ENCODE measurements at places on chromosomes 2 and 18.

DNA sequence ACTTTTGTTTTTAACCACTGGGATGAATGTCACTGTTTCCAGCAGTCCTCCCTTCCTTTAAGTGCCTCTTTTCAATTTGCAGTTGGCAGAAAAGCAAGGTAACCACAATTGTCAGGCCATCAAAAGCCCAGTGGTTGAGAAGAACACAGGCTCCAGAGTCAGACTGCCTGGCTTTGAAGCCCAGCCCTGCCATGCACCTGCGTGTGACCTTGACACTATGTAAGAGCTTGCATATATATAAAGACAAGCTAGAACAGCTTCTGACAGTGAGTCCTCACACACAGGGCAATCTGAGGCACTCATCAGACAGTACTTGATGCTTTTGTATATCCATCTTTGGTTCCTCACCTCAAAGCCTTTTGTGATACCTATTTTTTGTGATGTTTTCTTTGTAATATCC is 11.0 kb downstream of the CCBE1 start:
- DNase-seq: no peak
- H3K27me3 ChIP-seq: no peaks in the 10 kb centered on the region
- no peak overlapping the region for H3K27ac ChIP-seq

GRCh38 chr2:64179582-64180321 is 35.5 kb upstream of the PELI1 start:
- no peak for DNase-seq
- no peaks in the 10 kb centered on the region for H3K36me3 ChIP-seq
- H3K27ac ChIP-seq: no peak overlapping the region
- H3K27me3 ChIP-seq: no peaks in the 10 kb centered on the region

GRCh38 chr18:2338601-2339000 is 232.7 kb downstream of the METTL4 start:
- no peak overlapping the region for H3K4me3 ChIP-seq
- no peaks in the 10 kb centered on the region for H3K4me1 ChIP-seq
- H3K27ac ChIP-seq: no peak overlapping the region
- no peaks in the 10 kb centered on the region for H3K27me3 ChIP-seq

DNA sequence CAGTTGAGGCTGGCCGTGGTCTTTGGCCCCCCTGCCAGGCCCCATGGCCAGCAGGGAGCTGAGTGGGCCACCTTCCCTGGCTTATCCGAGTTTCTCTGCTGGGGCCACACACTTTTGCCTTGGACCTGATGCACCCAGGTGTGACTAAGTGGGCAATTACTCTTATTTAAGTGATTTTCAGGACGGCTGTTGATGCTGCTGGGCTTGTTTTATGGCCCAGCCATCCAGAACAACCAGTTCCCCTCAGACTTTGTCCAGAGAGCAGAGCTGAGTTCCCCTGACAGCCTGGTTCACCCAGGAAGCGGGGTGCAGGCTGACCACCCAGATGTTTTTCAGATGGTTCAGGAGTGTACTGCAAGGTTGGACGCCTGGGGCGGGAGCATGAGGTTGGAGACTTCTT is 68.8 kb downstream of the GLI2 start:
- H3K36me3 ChIP-seq: no peaks in the 10 kb centered on the region
- H3K27me3 ChIP-seq: peaks cover 1% of the 10 kb centered on the region
- H3K4me1 ChIP-seq: peaks cover 15% of the 10 kb centered on the region
- no peak overlapping the region for H3K4me3 ChIP-seq
- no peak overlapping the region for H3K27ac ChIP-seq

DNA sequence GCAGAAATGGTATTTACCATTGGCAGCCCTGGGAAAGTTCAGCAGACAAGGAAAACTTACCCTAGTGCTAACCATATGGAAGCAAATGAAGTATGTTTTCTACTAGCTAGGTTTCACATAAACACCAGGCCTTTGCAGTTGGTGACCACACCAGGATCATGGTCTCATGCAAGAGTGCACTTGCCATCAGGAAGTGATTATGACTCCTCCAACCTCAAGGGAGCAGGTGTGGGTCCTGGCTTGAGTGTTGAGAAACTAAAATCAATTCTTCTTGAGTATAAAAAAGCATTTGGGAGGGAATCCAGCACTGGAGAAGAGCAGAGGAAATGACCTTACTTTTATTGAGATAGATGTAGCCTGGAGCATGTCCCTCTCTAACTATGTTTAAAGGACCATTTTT is 56.8 kb upstream of the SPAG16 start:
- DNase-seq: no peak
- H3K27ac ChIP-seq: no peak overlapping the region
- no peaks in the 10 kb centered on the region for H3K36me3 ChIP-seq
- no peaks in the 10 kb centered on the region for H3K27me3 ChIP-seq
- H3K4me3 ChIP-seq: no peak overlapping the region

DNA sequence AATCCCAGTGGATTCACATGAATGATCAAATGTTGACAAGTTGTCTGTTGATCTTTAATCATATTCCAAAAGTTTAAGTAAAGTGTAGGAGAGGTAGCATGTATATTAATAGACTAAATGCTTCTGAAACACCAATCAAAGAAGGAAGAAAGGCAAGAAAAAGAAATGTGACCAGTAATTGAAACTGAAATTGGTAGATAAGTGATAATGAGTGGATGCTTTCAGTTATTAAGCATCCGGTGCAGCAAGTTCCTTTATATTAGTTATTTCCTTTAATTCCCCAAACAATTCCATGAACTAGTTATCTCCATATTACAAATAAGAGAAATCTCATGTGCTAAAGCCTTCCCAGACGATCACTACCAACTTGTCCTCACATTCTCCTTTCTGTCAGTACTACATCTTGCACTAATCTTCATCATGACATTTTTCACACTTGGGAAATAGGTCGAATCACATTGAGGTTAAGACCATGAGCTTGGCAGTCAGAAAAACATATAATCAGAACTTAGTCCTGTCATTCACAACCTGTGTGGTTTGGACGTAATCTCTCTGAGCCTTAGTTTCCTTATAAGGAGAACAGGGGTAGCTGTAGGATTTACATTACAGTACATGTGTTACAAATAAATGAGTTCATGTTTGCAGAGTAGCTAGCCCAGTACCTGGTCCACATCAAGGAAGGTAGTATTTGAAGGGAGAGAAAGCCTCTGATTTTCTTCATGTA is 182.1 kb downstream of the NOL4 start:
- no peaks in the 10 kb centered on the region for H3K36me3 ChIP-seq
- H3K4me3 ChIP-seq: no peak overlapping the region
- no peak for DNase-seq
- no peaks in the 10 kb centered on the region for H3K27me3 ChIP-seq
- no peak overlapping the region for H3K27ac ChIP-seq

- peaks cover 8% of the 10 kb centered on the region for H3K27me3 ChIP-seq
- peaks cover 22% of the 10 kb centered on the region for H3K4me1 ChIP-seq
- DNase-seq: peak; percentile 62
- H3K36me3 ChIP-seq: peaks cover 6% of the 10 kb centered on the region
- peak overlapping the region; percentile 90 for H3K4me3 ChIP-seq
Observed at GRCh38 chr2:98730053-98730706, 752 bp downstream of the MGAT4A start.

DNA sequence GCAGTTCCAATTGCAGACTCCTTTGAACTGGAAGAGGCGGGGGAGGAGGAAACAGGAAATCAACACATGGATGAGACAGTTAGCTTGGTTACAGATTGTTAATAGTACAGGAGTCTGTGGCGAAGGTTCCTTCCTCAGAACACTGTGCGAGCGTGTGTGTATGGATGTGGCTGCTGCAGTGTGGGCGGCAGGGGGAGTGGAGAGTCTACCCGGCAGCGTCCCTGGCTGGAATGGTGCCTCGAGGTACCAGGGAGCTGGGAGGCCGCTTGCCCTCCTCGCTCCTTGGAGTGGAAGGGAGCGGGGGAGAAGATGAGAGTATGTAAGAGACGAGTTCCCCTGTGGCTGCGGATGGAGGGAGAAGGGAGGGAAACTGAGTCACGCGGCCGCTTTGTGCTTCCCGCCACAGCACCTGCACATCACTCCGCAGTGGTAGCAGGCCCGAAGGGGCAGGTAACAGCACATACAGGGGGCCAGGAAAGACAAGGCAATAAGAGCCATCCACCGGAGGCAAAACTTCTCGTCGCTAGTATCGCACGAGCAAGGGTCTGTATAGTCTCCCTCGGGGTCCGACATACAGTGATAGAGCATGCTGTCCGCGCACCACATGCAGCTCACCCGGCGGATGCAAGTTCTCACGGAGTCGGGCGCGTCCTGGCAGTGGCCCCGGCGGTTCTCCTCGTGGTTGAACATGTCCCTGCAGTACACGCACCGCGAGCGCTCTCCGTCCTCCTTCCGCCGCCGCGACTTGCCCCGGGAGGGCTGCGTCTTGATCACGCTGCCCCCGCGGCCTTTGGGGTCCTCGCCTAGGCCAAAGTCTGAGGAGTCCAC is 85.7 kb downstream of the ACTR2 start:
- H3K27me3 ChIP-seq: peaks cover 9% of the 10 kb centered on the region
- peaks cover 12% of the 10 kb centered on the region for H3K36me3 ChIP-seq
- no peak overlapping the region for H3K4me3 ChIP-seq
- no peak overlapping the region for H3K27ac ChIP-seq

GRCh38 chr2:57156231-57156924 is 890.2 kb upstream of the VRK2 start:
- DNase-seq: no peak
- H3K36me3 ChIP-seq: no peaks in the 10 kb centered on the region
- H3K4me1 ChIP-seq: no peaks in the 10 kb centered on the region
- H3K4me3 ChIP-seq: no peak overlapping the region
- H3K27me3 ChIP-seq: no peaks in the 10 kb centered on the region

GRCh38 chr2:198622986-198623730 is 818.8 kb downstream of the PLCL1 start:
- no peaks in the 10 kb centered on the region for H3K4me1 ChIP-seq
- no peaks in the 10 kb centered on the region for H3K27me3 ChIP-seq
- no peak for DNase-seq
- H3K27ac ChIP-seq: no peak overlapping the region
- no peak overlapping the region for H3K4me3 ChIP-seq
- no peaks in the 10 kb centered on the region for H3K36me3 ChIP-seq

Data from glutamatergic neuron (in vitro differentiated cells).